ENCODE measurements at places on chromosomes 5 and 9. TPM values are rescaled to one million over a fixed set of nuclear protein-coding genes. Genes with fewer than 3 reads are reported as not detected.
A peak's percentile ranks its signal among the peaks of the same experiment; 100 is the strongest.

GRCh38 chr9:97510797-97511654, 9.6 kb downstream of the TMOD1 start:
- no peak for DNase-seq

DNA sequence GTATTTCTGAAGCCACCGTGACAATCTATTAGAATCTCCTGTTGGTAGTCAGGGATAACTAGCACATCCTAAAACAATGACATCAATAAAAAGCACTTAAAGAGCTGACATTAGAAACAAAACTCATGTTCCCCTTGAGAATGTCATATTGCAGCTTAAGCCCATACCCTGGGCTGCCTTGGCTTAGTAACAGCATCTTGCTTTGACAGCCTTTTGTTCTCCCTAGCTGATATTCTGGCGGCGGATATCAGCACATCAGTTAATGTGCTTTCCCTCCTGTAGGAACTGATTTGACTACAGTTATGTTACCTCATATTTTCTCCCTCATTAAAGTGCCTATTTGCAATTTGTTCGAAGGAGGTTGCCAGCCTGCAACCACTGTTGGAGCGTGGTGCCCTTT, 214.1 kb downstream of the CD180 start:
- no peak for DNase-seq

DNA sequence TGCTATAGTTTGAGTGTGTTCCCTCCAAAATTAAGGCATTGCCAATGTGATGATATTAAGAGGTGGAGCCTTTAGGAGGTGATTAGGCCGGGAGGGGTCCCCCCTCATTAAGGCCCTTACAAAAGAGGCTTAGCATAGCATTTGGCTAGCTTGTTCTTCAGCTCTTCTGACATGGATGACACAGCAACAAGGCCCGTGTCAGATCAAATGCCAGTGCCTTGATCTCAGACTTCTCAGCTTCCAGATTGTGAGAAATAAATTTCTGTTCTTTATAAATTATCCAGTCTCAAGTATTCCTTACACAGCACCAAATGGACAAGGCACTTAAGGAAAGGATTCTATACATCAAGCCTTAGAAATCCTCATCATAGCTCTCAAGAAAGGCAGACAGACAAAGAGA, 31.8 kb downstream of the SLC38A9 start:
- DNase-seq = no peak

DNA sequence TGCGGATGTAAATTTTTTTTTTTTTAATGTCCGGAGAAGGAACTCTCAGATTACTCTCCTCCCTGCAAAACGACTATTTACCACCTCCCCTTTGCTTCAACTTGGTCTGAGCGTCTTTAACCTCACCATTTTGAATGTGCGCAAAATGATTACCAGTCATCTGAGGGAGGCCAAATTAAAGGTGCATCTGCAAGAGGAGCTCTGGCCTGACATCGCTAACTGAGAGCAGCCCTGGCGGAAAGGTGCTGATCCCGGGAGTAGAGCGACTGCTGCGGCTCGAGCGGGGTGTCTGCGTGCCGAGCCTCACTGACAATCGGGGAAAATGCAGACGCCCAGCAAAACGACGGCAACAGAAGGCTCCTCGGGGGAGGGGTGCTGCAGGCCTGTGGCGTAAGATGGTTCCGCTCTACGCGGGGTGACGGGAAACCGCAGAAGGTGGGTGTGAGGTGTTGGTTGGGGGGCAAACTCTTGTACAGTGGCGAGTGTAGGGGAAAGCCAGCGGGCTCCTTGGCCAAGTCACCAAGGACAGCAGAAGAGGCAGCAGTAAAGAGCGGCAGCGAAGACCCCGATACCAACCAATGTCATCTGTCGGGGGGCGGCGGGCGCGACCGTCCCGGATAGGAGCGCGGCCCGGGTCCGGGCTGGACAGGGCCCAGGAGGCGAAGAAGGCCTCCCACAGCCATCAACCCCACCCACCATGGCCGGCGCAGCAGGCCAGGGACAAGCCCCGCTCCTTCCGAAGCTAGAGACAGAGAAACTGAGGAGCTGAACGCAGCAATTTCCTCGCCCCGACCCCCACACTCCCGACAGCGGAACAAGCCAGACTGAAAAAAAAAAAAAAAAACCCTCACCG, 557 bp downstream of the PJA2 start:
- peak; percentile 71 for DNase-seq

DNA sequence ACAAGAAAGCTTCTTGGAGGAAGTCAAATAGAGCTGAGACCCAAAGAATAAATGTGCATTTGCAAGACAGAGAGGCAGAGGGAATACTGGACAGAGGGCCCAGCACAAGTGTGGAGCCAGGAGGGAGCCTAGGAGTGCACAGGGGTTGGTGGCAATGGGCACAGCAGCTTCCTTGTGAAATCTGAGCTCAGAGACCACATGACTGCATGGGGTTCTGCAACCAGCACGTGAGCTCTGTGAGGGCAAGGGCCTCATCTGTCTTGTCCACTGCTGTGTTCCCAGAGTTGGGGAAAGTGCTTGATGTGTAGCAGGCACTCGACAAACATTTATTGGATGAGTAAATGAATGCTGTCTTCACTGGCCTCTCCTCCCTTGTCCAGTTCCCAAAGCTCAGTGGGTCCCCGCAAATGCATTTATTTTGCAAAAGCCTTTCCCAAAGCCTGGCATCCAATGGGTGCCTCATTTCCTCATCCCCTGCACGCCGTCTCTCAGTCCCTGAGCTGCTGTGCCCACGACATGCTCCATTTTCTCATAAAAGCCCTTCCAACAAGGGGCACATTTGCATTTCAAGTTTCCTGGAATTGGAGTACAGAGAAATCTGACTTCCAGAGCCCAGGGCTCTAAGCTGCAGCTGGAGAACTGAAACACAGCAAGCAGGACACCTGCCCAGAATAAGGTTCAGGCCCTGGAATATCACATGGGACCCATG, 58.5 kb downstream of the KCNIP1 start:
- no peak for DNase-seq

TMEM232 gene
- 0.94 TPM for total RNA-seq
